ENCODE measurements at places on chromosomes 7 and 10. TPM values are rescaled to one million over a fixed set of nuclear protein-coding genes. Genes with fewer than 3 reads are reported as not detected.

OPN1SW gene
- total RNA-seq, result not detected

PLCE1 gene
- 0.61 TPM for total RNA-seq

SHH gene
- 15.1 TPM for total RNA-seq

CYP2C18 gene
- 77.5 TPM for total RNA-seq

ZNF862 gene
- total RNA-seq, result 8.4 TPM
